ENCODE measurements at places on chromosomes 2 and 18. TPM values are rescaled to one million over a fixed set of nuclear protein-coding genes. Genes with fewer than 3 reads are reported as not detected.

DNA sequence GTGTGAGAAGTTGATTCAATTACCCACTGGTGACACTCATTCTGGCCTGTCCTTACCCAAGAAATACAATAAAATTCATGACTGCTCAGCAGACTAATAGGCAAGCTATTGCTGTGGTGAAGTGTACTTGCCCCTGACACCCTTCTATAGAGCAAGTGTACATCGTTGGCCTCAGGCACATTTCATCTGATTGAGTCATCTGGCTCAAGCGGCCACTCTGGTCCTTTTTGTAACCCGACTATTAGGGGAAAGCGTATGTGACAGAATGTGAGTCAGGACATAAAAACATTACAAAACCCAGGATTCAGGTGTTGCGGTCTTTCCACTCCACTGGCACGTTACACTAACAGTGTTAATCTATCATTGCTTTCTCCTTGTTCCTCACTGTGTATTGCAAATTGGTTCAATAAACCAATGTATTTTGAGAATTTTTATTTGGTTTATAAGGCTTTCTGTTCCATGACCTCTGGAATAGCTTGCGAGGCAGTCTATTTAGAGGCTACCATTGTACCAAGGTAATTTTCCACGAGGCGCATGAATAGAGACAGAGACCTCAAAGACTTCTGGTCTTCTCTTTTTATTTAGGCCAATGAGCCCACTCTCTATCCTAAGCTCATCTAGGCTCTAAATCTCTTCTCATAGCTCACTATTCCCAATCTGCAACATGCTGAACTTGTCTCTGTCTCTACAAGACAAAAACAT, 10.2 kb upstream of the TTC32 start:
- no peak for DNase-seq
- no peaks in the 10 kb centered on the region for H3K4me1 ChIP-seq
- no peaks in the 10 kb centered on the region for H3K27me3 ChIP-seq
- H3K4me3 ChIP-seq: no peak overlapping the region

DNA sequence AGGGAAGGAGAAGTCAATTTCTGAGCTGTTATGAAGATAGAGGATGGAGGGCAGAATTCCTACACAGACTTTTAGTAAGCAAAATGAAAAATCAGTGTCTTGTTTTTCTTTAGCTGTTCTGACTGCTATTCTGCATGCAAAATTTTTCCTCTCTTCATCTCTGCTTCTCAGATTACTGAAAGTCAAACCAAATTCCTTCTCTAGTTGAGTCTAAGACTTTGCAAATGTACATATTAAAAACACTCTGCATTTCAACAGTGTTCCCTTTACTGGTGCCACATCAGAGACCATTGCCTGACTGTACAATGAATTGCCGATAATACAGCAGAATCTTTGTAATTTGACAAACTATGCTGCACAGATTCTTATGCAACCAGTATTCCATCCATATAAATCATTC, 198.8 kb downstream of the EXOC6B start:
- H3K27ac ChIP-seq: no peak overlapping the region
- H3K4me1 ChIP-seq: peaks cover 3% of the 10 kb centered on the region
- no peaks in the 10 kb centered on the region for H3K36me3 ChIP-seq
- no peak for DNase-seq

AGXT gene
- polyA plus RNA-seq: 0.51 TPM

ASIC4 gene
- polyA plus RNA-seq: 1.5 TPM

DNA sequence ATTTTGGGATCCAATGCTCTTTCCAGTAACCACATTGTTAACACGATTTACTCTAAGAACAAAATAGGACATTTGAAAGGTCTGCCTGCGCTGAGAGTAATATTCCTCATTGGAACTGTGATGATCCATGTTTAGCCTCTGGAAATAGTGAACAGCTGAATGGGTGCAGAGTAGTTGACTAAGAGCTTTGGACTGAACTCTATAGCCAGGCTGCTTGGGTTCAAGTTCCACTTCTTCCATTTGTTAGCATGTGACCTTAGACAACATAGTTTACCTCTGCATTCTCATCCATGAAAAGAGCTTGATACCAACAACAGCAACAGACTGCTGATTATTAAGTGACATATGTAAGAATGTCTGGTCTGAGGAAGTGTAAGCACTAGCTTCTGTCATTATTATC, 128.3 kb upstream of the MMADHC start:
- DNase-seq: no peak
- no peak overlapping the region for H3K4me3 ChIP-seq
- H3K4me1 ChIP-seq: no peaks in the 10 kb centered on the region
- H3K27ac ChIP-seq: no peak overlapping the region
- H3K36me3 ChIP-seq: no peaks in the 10 kb centered on the region
- no peaks in the 10 kb centered on the region for H3K27me3 ChIP-seq

TDRD15 gene
- 4.1 TPM for polyA plus RNA-seq

VRK2 gene
- polyA plus RNA-seq: 16.7 TPM

ACMSD gene
- 0.25 TPM for polyA plus RNA-seq

DNA sequence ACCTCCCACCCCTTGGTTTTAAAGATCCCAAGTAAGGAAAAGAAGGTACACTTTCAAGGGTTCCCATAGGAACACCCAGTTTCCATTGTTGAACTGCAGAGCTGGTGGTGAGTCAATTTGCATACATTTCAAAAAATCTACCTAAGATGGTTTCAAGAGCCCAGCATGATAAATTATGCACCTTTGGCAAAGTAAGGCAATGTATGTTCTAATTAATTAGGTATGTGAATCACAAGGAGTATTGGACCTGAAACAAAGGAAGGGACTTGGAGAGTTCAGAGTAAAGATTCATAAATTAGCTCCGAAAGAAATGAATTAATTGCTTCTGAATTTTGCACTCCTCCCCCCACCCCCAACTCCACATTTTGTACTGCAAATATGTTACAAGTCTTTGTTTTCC, 459.7 kb downstream of the LRATD1 start:
- no peaks in the 10 kb centered on the region for H3K36me3 ChIP-seq
- H3K4me3 ChIP-seq: no peak overlapping the region
- no peak for DNase-seq
- no peaks in the 10 kb centered on the region for H3K4me1 ChIP-seq
- H3K27me3 ChIP-seq: no peaks in the 10 kb centered on the region

DNA sequence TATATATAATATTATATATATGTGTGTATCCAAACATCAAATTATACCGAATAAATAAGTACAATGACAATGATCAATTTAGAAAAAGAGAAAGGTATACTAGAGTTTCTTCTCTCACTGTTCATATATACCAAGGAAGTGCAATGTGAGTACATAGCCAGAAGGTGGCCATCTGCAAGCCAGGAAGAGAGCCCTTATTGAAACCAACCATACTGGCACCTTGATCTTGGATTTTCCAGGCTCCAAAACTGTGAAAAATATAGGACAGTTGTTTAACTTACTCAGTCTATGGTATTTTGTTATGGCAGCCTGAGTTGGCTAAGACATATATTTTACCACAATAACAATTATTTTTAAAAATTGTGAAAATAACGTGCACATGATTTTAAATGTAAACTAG, 1490.2 kb upstream of the SLC39A10 start:
- H3K27me3 ChIP-seq: no peaks in the 10 kb centered on the region
- H3K36me3 ChIP-seq: no peaks in the 10 kb centered on the region
- DNase-seq: peak; percentile 28
- H3K27ac ChIP-seq: no peak overlapping the region
- H3K4me3 ChIP-seq: no peak overlapping the region

DNA sequence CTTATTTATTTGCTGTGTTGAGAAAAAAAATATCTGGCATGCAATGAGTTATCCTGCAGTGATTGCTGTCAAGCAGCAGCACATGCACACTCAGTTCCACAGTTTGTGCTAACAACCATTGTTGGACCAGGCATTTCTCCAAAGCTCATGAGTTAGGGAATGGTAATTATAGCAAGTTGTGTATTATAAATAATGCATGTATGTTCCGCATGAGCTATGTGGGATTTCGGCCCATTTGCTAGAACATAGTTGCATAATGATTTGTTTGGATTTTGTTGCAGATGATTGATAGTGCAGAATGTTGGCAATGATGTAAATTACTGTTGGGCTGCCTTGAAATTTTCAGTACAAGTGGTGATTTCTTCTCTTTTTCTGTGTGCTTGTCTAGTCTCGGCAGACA, 10.7 kb downstream of the KCNJ3 start:
- no peaks in the 10 kb centered on the region for H3K27me3 ChIP-seq
- H3K27ac ChIP-seq: no peak overlapping the region
- no peaks in the 10 kb centered on the region for H3K36me3 ChIP-seq
- DNase-seq: no peak
- H3K4me3 ChIP-seq: no peak overlapping the region

ALPG gene
- 0.44 TPM for polyA plus RNA-seq

DNA sequence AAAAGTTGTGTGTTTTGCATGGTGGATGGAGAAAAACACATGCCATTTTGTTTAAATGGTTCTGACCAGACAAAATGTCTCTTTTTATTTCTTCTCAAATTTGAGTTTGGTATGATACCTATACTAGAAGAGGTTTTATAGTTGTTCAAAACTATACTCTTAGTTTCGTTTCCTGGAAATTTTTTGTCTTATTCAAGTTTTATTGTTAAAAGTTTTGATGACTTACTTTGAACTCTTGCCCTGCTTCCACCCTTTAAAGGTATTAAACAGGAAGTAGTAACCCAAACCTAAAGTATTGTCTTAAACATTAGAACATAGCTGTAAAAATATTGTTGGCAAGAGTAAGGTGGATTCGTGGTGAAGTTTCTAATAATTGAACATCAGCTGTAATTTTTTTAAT, 98.2 kb downstream of the BABAM2 start:
- H3K4me3 ChIP-seq: no peak overlapping the region
- no peaks in the 10 kb centered on the region for H3K36me3 ChIP-seq
- no peaks in the 10 kb centered on the region for H3K4me1 ChIP-seq
- DNase-seq: no peak
- H3K27me3 ChIP-seq: no peaks in the 10 kb centered on the region

PIK3C3 gene
- 56.8 TPM for polyA plus RNA-seq

DNA sequence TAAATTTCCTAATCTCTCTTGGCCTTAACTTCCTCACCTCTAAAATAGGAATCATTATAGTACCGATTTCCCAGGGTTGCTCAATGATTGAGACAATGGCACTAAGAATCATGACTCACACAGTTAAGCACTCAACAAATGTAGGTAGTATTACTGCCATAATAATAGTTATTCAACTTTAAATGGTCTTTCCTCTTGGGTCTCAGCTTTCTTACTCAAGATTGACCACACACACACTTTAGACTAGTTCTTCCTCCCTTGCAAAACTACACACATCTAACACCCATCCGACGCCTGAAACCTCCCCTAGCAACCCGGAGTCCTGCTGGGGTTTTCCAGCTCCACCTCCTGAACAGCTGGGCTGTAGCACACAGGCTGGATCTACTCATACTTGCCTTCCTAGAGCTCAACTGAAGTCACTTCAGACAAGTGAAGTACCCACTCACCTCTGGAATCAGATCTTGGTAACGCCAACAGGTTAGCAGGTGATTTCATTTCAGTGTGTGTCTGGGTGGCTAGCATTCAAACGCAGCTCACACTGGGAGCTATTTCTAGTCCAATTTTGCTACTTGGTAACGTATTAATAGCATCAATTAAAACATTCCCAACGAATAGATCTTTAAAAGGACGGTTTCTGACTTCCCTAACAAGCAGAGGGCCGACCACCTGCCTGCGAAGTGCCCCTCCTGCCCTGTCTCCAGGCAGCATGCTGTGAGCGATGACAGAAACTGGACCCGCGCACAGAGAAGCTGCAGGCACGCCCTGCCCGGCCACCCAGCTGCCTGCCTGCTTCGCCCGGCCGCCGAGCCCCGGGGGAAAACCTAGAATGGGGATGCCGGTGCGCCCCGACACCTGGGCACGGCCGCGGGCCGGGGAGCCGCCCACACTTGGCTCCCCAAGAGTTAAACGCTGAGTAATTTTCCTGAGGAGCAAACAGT, 1.1 kb downstream of the UXS1 start:
- no peaks in the 10 kb centered on the region for H3K4me1 ChIP-seq
- no peaks in the 10 kb centered on the region for H3K36me3 ChIP-seq
- H3K27me3 ChIP-seq: no peaks in the 10 kb centered on the region
- DNase-seq: peak; percentile 46
- H3K4me3 ChIP-seq: peak overlapping the region; percentile 82

CDH19 gene
- polyA plus RNA-seq: 1.3 TPM

- H3K27ac ChIP-seq: no peak overlapping the region
- DNase-seq: no peak
- no peaks in the 10 kb centered on the region for H3K27me3 ChIP-seq
- H3K4me3 ChIP-seq: no peak overlapping the region
- H3K4me1 ChIP-seq: no peaks in the 10 kb centered on the region
Observed at GRCh38 chr2:8388781-8389180, 293.1 kb upstream of the ID2 start.

GRCh38 chr2:86411396-86411795, 29.8 kb upstream of the KDM3A start:
- DNase-seq: no peak
- H3K27ac ChIP-seq: no peak overlapping the region
- H3K4me3 ChIP-seq: no peak overlapping the region

TRPM8 gene
- 5.2 TPM for polyA plus RNA-seq

DNA sequence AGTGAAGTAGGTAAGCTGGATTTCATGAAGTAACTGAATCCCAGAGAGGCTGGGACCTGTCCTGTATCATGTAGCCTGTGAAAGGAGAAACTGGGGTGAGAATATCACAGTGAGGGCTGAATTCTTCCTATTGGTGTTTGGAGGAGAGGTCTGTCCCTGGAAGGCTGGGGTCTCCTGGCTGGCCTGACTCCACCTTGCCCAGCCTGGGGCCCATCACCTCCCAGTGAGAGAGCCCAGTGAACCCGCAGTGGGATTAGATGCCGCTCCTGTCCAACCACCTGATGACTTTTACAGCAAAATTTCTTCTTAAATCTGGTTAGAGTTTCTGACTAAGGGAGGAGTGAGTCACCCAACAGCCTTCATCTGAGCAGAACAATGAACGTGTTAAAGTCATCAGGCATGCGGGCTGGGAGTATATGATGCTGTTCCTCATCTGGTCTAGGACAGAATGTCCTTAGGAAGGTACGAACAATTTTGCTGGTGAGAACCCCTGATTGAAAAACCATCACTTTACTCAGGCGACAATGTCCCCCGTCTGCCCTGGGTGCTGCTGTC, 152.9 kb downstream of the LPIN1 start:
- H3K4me3 ChIP-seq: no peak overlapping the region
- no peak overlapping the region for H3K27ac ChIP-seq
- no peaks in the 10 kb centered on the region for H3K36me3 ChIP-seq
- DNase-seq: no peak
- no peaks in the 10 kb centered on the region for H3K4me1 ChIP-seq

GRCh38 chr2:57408587-57408986, 638.0 kb upstream of the VRK2 start:
- H3K27me3 ChIP-seq: no peaks in the 10 kb centered on the region
- no peaks in the 10 kb centered on the region for H3K36me3 ChIP-seq
- no peak overlapping the region for H3K4me3 ChIP-seq
- DNase-seq: no peak
- H3K4me1 ChIP-seq: no peaks in the 10 kb centered on the region

DNA sequence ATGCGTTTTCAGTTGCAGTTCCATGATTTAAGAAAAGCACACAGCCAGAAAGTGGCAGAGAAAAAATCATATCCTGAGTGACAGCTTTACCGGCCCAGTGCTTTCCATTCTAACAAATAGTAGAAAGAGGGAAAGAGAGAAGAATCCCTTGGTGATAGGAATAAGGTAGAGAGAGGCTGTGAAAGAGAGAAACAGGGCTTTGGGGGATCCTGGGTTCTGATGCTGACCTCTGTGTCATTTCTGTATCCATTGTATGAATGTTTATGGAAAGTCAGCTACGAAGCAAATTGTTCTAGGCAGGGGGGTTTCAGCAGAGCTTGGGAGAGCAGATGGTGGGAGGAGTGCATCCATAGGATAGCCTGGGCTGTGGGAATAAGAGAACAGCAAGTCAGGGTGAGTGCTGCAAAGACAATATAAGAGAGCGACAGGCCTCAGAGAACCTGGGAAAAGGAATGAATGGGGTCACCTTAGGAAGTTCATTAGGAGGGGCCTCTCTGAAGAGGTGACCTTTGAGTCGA, 203.4 kb upstream of the TNP1 start:
- no peak overlapping the region for H3K4me3 ChIP-seq
- H3K27ac ChIP-seq: no peak overlapping the region
- no peaks in the 10 kb centered on the region for H3K36me3 ChIP-seq
- DNase-seq: no peak
- H3K27me3 ChIP-seq: no peaks in the 10 kb centered on the region

All from testis (tissue), 5 donors.